SJSA1 (cell line): ENCODE measurements at places on chromosomes 13 and 19. TPM values are rescaled to one million over a fixed set of nuclear protein-coding genes. Genes with fewer than 3 reads are reported as not detected.

DNA sequence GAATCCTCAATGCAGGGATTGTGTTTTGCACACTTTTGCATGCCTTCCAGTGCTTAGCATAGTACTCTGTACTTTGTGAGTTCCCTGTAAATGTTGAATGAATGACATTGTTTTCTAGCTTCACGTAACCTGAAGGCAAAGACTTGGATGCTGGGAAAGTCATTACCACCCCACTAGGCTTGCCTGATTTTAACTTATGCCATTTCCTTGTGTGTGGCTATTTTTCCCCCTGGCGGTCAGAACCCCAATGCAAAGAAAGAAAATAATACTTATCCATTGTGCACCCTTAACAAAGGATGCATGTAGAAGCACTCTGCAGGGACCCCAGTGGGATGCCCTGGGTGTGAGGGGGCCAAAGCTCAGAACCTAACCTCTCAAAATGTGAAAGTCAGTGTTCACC lies 1.2 kb upstream of the ENOX1 start:
- no peak for DNase-seq

Gene ZNF728
- not detected in 2 replicates for total RNA-seq

Gene A1BG
- total RNA-seq = 23.6 and 67.7 TPM in 2 replicates

- DNase-seq = no peak
These were observed 6.8 kb downstream of the KATNAL1 start for GRCh38 chr13:30300596-30300995.

Gene CPB2
- not detected in 2 replicates for total RNA-seq

Gene THAP8
- total RNA-seq = 1.1 and 4.2 TPM in 2 replicates

- DNase-seq = no peak
These were observed 22.9 kb upstream of the SLC35E1 start for GRCh38 chr19:16595097-16595496.

GRCh38 chr13:47858042-47859025 lies 142.7 kb downstream of the SUCLA2 start:
- no peak for DNase-seq

- no peak for DNase-seq
These were observed 48.7 kb upstream of the ZNF835 start for GRCh38 chr19:56720281-56720680.

Gene RPS5
- 1,597 and 2,220 TPM in 2 replicates for total RNA-seq

DNA sequence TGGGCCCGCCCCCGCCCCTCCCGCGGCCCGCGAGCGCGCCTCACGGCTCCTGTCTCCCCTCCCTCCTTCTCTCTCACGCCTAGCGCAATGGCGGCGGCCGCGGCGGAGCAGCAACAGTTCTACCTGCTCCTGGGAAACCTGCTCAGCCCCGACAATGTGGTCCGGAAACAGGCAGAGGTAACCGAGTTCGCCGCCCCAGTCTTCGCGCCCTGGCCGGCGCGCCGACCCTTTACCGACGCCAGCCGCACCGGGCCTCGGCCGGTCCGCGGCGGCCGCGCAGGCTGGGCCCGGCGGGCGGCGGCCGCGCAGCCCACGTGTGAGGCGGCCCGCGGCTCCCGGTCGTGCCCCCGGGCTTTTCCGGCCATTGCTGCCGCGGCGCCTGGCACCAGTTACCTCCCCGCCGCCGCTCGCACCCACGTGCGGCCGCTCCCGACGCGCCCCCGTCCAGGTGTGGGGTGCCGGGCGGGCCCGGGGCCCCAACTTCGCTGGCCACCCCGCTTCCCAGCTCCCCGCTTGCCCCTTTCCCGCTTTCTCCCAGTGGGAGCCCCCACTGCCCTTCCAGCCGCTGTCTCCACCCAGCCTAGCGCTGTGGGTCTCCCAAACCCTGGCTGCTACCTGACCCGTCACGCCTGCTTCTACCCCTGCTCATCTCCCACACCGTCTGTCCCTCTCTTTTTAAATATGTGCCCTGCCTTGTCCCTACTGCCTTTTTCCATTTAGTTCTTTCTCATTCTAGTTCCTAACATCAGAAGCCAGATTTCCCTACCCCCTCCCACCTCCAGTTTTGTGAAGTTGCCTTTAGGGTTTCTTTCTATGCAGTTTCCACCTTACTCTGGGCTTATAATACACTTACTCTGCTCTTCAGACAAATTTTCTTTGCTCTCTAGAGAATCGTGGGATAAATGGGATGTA lies 23.4 kb downstream of the IPO5 start:
- no peak for DNase-seq

GRCh38 chr13:90205081-90205480 lies 1142.4 kb upstream of the MIR17HG start:
- no peak for DNase-seq

DNA sequence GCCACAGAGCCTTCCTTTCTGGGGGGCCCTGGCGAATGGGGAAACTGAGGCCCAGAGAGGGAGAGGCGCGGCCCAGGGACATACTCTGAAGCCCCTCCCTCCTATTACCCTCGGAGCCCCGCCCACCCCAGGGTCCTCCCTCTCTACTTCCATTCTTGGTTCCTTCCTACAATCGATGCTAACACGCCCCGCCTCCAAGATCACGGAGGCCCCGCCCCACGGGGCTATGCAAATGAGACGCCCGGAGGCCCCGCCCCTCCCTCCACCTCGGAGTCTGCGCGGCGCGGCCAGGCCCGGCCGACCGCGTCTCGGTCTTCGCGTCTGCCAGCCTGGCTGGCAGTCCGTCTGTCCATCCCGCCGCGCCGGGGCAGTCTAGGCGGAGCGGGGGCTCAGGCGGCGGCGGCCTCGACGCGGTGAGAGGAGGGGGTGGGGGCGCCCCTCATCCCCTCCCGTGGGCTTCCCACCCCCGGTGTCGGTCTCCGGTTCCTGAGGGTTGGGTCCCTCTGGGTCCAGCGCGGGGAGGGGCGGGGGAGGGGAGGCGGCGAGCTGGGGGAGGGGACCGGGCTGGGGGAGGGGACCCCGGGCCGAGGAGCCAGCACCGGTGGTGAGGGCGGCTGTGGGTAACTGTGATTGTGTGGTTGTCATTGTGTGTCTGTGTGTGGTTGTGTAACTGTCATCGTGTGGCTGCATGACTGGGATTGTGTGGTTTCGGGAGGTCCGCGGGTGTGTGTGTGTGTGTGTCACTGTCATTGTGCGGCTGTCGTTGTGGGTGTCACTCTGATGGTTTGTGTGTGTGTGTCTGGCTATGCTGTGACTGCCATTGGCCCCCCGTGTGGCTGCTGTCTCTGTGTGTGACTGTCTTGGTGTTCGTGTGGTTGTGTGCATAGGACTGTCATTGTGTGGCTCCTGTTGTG lies at the start of gene PLPPR2:
TSS of gene PLPPR2 (plus strand) at position 273 of the 914 bp plus-strand sequence. CDS start 2,242 bp downstream, outside the sequence.
- peak; percentile 92 for DNase-seq

Gene PRR36
- not detected in 2 replicates for total RNA-seq

GRCh38 chr19:17138937-17139598 lies 63.5 kb downstream of the MYO9B start:
- no peak for DNase-seq

DNA sequence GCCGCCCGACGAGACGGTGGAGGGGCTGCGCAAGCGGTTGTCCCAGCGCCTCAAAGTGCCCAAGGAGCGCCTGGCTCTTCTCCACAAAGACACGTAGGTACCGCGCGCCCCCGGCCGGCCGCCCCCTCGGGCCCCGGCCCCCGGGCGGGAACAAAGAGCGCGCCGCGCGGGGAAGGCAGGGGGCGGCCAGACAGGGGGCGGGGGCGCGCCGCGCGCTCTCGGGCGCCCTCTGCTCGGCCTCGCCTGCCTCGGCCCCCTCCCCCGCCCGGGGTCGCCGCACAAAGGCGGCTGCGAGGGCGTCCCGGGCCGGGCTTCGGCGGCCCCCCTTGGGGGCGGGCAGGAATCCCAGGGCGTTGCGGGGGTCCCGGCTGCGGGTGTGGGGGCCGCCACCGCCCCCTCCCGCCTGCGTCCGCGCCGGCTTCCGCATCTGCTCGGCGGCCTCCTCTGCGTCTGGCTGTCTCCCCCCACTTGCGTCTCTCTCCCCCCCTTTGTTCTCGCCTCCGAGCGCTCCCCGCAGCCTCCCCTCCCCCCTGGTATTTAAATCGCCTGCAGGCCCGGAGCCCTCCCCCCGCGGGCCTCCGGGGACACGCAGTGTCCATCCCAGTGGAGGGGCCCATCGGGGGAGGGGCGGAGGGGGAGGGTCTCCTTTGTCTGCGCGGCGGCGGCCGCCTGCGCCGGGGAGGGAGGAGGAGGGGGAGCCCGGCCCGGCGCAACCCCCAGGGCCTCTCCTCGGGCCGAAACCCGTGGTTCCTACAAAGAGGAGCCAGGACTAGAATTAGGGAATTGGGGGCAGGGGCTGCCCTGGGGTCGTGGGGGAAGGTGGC lies 2.3 kb downstream of the MIDN start:
- peak; percentile 86 for DNase-seq

DNA sequence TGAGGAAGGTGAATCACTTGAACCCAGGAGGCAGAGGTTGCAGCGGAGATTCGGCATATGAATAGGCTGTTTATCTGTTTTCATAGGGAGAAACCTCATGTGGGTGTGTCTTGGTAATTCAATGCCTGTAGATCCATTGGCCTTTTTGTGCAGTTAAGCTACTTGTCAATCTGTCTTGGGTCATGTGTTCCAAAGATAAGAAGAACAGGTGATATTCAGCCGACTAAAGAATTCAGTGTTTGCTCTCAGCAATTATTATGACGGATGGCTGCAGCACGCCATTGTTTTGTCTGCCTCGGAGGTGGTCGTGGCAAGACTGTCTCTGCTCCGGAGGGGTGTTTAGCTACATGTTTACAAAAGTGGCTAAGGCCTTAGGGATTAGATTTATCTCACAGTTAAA lies 573.0 kb upstream of the PCDH9 start:
- DNase-seq = no peak

DNA sequence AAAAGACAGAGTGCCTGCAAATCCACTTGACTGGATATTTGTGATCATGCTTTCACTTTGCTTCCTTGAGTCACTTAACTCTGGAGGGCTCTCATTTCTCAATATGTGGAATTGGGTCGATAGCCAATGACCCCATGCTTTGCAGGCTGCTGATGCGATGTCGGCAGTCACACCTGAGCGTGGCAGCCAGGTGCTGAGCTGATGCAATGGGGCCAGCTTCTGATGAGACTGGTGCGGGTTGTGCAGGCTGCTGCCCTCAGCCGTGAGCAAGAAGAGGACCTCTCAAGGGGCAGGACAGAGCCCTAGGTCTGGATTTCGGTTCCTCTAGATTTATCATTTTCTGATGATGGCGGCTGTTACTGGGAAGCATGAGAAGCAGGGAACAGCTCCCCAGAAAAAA lies 334.1 kb downstream of the TEX29 start:
- DNase-seq = no peak

Gene LILRB4
- not detected in 2 replicates for total RNA-seq

Gene GJB6
- not detected in 2 replicates for total RNA-seq

DNA sequence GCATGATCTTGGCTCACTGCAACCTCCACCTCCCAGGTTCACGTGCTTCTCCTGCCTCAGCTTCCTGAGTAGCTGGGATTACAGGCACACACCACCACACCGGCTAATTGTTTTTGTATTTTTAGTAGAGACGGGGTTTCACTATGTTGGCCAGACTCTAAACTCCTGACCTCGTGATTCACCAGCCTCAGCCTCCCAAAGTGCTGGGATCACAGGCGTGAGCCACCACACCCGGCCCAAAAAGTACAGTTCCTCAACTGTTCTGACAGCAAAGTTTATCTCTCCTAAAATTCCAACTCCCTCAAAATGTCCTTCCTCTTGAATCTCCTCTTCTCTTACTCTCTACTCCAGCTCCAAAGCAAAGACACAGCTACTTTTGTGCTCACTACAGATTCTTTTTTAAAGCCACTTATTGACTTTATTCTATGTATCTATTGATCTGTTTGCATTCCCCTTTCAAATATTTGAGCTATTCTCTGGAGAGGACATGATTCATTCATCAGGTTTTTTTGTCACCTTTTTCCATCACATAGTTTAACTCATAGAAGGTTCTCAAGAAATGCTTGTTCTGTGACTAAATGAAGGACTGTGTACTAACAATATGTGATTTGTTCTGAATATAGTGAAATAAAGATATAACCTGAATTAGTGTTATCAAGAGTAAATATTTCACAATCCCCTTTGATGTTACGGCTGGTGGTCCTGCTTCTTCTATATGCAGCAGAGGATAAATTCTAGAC lies 142.2 kb downstream of the TBC1D4 start:
- no peak for DNase-seq

DNA sequence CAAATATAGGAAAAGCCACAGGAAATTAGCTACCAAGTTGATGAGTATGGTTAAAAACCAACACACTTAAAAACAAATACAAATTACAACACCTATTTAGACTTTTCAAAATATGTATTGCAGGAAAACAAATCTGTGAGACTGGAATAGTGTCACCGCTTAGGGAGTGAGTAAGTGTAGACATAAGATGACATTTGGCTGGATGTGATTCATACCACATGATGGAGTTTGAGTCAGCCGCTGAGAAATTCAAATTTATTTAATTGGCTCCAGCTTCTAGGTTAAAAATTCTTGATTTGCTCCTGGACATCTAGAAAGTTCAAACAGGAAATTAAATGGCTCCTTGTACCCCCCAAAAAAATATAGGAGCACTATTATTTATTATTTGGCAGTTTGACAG lies 531.7 kb downstream of the SLITRK1 start:
- DNase-seq = no peak

- no peak for DNase-seq
These were observed 813 bp downstream of the ZNF296 start for GRCh38 chr19:45075301-45076028.

- DNase-seq = no peak
These were observed 7.3 kb downstream of the RASAL3 start for GRCh38 chr19:15456871-15457700.

Gene ELAVL3
- total RNA-seq = 1.3 TPM in 1 of 2 replicates, not detected in the other

DNA sequence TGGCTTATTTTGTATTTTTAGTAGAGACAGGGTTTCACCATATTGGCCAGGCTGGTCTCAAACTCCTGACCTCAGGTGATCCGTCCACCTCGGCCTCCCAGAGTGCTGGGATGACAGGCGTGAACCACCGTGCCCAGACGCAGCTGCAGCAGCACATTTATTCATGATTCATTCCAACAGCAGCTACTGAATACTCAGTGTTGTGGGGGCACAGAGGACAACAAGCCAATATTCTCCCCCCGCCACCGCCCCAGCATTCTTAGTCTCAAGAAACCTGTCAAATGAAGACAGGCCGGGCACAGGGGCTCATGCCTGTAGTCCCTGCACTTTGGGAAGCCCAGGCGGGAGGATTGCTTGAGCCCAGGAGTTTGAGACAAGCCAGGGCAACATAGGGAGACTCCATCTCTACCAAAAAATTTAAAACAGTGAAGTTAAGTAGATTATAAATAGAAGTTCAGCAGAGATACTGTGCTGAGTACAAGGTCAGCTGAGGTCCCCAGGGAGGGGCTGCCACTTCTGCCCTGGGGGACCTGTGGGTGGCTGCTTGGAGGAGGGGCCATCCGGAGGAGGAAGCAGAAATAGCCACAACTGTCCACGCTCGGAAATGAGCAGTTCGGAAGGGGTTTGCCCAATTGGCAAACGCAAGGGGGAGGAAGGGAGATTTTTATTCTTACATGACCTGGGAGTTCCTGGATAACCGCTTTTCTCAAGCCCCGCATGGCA lies 4.3 kb downstream of the DOT1L start:
- DNase-seq = no peak

- DNase-seq = no peak
These were observed 558.8 kb upstream of the KLHL1 start for GRCh38 chr13:70666883-70667556.

Gene C19orf38
- total RNA-seq = not detected in 2 replicates

Gene FGF21
- not detected in 2 replicates for total RNA-seq

GRCh38 chr19:44552324-44552723 lies 22.8 kb upstream of the CEACAM20 start:
- DNase-seq = peak; percentile 61

Gene CLDND2
- not detected in 2 replicates for total RNA-seq
